ENCODE measurements at places on chromosomes 3 and 15.

DNA sequence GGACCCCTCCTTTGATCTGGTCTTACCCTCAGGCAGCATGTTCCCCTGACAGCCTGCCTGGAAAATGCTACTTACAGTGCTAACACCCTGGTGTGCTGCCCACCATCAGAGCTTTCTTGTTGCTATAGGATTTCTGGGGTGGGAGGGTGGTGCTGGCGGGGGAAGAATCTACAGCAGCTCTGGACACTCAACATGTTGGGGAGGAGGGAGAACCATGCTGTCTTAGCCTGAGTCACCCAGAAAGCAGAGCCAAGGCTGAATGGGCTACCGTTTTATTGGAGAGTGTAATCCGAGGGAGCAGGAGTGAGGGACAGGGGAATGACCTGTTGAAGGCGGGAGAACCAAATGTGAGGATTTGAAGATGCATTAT lies 45.6 kb downstream of the MFSD1 start:
- no peak for DNase-seq

- no peak for DNase-seq
These were observed 631.5 kb downstream of the PYDC2 start for GRCh38 chr3:192092388-192093005.

- no peak for DNase-seq
These were observed 818.8 kb upstream of the NR2F2 start for GRCh38 chr15:95511671-95512070.

DNA sequence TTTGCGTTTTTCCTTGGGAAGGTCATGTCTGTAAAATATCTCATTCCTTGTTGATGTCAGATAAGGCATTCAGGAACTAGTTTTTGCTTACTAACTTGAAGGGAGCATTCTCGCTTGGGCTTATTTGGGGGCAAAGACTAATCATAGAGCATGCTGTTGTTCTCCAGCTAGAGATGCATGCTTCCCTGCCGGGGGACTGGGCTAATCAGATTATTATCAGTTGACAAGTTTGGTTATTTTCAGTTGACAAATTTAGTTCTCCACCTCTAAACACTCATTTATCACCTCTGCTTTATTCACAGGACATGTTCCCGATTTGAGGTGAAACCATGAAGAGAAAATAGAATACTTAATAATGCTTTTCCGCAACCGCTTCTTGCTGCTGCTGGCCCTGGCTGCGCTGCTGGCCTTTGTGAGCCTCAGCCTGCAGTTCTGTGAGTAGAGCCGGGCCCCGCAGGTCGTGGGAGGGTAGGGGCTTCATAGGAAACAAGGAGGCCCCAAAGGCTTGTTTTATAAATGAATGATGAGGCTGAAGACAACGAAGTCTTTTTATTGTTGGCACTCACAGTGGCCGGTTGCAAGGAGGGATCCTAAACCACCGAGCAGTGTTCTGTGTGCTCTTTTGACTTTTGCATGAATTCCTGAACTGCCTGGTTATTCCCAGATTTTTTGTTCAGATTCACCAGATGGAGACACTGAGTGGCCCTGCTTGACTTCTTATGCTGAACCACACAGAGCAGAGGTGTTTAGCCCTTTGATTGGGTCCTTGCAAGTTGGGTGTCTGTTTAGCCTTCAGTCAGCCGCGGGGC lies 28.4 kb downstream of the PXYLP1 start:
- DNase-seq, result no peak

- DNase-seq, result no peak
These were observed 362.9 kb upstream of the RBMS3 start for GRCh38 chr3:28917895-28918475.

Data from chondrocyte (in vitro differentiated cells).